Right hindlimb (tissue), 1 donor: ENCODE measurements at places on chromosomes 16 and 17.

DNA sequence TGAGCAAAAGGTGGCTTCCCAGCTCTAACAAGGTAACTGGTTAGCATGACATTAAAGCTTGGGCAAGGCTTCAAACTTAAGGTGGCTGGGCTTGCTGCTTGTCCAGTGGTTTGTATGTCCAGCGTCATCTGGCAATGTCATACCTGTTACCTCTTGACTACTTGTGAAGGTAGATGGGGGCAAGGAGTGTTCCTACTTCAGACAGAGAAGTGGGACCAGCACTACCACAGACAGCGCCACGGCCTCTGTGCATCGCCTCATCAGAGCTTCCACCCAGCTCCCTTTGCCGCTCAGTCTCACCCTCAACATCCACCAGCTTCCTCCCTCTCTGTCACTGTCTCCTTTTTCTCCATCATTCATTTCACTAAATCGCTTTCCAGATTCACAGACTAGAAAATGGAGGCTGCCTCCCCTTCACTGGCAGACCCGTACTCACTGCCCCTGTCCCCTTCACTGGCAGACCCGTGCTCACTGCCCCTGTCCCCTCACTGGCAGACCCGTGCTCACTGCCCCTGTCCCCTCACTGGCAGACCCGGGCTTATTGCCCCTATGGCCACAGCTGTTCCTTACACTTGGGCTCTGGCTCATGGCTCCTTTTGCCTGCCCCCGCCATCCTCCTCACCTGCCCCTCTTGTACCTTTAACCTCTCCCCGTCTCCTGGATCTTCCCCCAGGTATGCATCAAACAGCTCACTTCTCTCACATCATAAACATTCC is 14.8 kb downstream of the CYB5D2 start:
- no peak for DNase-seq

- DNase-seq, result no peak
Measured at GRCh38 chr16:81731649-81732048, 47.4 kb upstream of the PLCG2 start.

- no peak for DNase-seq
Measured at GRCh38 chr17:7419819-7420610, at the start of gene SPEM1. TSS of gene SPEM1 (plus strand) at chr17:7420324. CDS start at chr17:7420385, 61 bp downstream.

DNA sequence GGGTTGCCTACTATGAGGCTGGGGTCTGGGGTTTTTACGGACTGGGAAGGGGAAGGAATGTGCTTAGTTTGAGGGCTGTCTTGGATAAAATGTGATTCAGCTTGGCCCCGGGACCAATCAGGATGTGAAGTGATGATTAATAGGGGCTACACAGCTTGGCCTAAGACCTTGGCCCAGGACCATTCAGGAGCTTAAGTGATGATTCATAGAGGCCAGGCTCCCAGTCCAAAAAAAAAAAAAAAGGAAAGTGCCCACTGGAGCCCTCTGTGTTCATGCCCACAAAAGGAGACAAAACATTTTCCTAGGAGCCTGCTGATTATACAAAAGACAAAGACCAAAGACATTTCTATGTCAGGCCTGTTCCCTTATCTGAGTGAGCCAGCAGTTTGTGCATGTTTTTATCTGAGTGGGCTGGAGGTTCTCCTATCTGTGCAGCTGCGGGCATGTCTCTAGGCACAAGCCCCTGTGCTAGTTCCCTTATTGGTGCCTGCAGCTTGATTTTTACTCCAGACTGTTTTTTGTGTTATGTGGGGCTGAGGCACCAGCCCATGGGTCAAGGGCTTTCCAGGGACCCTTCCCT is 898.2 kb upstream of the GOT2 start:
- no peak for DNase-seq

DNA sequence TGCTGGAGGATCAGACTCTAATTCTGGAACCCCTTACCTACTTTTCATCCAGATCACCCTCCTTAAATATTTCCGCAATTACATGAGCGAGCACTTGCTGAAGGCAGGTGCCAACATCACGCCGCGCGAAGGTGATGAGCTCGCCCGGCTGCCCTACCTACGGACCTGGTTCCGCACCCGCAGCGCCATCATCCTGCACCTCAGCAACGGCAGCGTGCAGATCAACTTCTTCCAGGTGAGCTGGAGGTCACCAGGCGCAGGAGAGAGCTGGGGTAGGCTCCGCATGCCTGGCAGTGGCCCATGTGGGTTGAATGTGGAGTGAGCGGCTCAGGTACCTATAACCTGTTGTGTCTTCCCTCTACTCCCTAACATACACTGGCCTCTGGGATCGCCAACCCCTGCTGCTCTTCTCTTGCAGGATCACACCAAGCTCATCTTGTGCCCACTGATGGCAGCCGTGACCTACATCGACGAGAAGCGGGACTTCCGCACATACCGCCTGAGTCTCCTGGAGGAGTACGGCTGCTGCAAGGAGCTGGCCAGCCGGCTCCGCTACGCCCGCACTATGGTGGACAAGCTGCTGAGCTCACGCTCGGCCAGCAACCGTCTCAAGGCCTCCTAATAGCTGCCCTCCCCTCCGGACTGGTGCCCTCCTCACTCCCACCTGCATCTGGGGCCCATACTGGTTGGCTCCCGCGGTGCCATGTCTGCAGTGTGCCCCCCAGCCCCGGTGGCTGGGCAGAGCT is 10.9 kb downstream of the PLK1 start:
- DNase-seq, result no peak

DNA sequence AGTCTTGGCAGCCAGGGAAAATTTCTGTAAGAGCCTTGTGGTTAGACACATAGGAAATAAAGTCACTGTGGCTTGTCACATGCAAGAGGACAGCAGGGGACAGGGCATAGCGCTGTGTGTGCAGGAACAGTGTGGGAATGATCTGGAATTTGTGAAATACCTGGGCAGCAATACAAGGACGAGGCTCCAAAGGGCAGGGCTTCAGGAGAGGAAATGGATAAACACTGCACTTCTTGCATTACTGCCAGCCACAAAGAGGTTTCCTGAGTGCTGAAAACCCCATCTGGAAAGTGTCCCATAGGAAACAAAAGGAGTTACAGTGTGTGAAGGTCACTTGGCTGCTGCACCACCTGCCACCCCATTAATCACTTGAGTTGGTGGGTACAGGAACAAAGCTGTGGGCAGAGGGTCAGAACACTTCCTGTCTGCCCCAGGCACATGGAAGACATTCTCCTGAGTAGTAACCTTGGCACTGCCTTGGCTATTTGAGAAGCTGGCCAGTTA is 12.1 kb upstream of the HP start:
- peak; percentile 30 for DNase-seq

GRCh38 chr17:72182371-72182873 is 61.6 kb downstream of the SOX9 start:
- DNase-seq, result no peak

GRCh38 chr17:78716292-78716691 is 65.8 kb downstream of the CYTH1 start:
- no peak for DNase-seq

- no peak for DNase-seq
Measured at GRCh38 chr17:57551321-57552079, 193.6 kb downstream of the CCDC182 start.

- DNase-seq, result no peak
Measured at GRCh38 chr17:39787041-39787440, 49.3 kb downstream of the GRB7 start.

GRCh38 chr17:83161298-83162034 is 82.1 kb downstream of the METRNL start:
- DNase-seq, result peak; percentile 60

DNA sequence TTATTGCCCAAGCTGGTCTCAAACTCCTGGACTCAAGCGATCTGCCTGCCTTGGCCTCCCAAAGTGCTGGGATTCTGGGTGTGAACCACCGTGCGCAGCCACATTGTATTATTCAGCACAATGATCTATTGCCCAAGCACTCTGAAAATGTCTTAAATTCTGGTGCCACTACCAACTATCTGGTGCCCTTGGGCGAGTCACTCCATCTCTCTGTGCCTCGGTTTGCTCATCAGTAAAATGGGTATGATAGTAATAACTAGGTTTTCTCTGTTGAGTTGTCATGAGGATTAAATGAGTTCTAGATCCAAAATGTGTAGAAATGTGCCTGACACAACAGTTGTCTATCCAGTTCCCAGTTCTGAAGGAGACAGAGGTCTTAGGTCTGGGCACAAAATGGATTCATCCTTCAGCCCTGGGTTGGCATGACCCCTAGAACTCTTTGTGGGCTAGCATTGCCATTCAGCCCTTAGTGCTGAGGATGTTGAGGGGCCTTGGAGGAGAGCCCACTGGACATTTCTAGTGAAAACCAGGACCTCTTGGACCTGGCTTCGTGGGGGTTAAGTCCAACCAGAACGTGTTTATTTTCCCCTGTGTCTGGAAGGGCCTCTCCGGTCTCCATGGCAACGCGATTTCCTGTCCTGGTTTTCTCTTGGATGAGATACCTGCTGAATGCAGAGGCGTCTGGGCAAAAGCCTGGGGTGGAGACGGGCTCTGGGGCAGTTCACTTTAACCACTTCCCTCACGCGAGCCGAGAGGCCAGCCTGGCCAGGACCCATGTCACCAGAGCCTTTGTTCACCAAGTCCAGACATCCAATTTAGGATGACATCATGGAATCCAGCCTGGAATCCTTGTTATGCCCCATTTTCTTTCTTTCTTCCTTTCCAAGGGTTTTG is 43.7 kb upstream of the TNRC6A start:
- DNase-seq, result peak; percentile 87

DNA sequence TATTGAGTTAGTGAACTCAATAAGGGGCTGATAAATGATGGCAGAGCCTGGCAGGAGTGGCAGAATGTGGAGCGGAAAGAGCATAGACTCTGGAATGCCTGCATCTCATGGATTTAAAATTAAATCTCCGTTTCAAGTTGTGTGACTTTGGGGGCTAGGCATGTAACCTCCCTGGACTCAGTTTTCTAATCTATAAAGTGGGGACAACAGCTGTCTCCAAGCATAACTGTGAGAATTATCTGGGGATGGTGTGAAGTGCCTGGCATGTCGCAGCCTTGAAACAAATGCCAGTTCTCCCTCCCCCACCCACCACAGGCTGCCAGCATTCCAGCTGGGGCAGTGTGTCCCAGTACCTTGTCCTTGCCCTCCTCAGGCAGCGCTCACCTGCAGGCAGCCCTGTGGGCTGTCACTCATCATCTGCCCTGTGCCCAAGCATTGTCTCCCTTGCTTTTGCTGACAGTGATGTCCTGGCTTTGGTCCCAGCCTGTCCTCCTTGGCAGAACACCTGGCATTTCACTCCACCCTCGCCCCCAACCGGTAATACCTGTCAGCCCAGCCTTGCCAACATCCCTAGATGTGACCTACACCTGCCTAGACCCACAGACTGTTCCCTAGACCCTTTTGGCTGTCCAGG is 129.6 kb downstream of the MRM1 start:
- DNase-seq, result no peak

DNA sequence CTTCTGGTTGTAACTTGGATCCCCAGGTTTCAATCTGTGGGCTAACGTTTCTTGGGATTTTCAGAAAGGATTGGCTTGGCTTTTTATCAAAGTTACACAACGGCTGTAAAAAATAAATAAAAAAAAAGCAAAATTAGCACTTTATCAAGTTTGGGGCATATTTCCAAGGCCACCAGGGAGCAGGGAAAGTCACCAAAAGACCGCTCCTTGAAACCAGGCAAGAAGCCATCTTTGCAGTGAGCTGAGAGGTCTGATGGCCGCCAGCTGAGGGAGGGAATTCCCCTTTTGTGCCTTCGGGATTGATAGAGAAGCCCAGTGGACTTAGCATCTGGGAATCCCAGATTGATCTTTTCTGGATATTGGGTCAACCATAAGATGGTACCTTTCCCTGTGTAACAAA is 192.2 kb downstream of the WWOX start:
- DNase-seq, result no peak

GRCh38 chr16:53083119-53083518 is 28.3 kb downstream of the CHD9 start:
- no peak for DNase-seq

GRCh38 chr17:9890124-9890523 is 14.9 kb downstream of the RCVRN start:
- DNase-seq, result no peak

DNA sequence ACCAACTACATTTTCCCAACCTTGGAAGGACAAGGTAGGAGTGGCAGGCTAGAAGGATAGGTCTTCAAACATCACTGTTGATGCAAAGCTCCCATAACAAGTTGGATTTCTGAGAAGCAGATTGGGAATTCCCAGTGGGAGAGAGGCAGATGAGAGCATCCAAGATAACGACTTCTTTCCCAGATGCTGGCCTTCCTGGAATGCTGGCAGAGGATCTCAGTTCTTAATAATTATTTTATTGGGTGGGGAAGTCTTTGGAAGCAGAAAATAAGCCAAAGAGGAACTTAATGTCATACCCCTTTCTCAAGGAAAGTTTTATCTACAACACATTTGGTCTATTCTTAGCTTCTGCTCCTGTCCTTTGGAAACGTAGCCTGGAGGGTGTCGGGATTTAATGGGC is 64.5 kb downstream of the MPRIP start:
- DNase-seq, result no peak

- DNase-seq, result peak; percentile 59
Measured at GRCh38 chr17:4808378-4808767, 1.4 kb downstream of the PLD2 start.

GRCh38 chr16:77612596-77612995 is 109.7 kb upstream of the NUDT7 start:
- DNase-seq, result no peak

DNA sequence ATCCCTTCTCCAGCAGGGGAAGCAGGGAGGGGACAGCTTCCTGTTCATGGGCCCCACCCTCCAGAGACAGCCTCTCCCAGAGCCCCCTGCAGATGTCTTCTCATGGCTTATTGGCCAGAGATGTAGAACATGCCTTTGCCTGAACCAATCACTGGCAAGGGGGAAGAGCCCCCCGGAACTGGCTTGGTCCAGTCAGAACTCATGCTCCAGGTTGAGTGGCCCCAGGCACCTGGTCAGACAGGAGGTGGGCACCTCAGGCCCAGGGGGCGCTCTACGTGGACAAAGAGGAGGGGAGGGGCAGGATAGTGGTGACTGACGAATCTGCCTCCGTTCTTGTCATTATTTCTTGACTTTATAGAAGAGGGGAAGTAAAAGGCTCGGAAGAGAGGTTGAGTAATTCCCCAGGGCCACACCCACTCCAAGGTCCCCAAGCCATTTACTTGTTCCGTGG is 23.6 kb downstream of the RAB11FIP4 start:
- no peak for DNase-seq

DNA sequence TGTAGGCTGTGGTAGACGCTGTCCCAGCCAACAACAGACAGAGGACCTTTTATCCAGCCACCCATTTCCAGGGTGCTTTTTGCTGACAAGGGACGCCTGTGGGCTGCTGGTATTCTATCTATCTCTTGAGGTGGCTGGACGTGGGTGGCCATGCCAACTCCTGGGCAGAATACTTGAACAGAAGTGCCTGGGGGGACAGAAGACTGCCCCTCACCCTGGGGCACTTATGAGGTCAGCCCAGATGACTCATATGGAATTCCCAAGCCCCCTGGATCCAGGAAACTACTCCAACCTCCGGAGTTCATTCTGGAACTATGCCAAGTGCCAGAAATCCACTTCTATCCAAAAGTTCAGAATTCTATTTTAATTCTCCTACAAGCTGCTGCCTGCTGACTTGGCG is 61.3 kb downstream of the CDRT4 start:
- DNase-seq, result no peak

DNA sequence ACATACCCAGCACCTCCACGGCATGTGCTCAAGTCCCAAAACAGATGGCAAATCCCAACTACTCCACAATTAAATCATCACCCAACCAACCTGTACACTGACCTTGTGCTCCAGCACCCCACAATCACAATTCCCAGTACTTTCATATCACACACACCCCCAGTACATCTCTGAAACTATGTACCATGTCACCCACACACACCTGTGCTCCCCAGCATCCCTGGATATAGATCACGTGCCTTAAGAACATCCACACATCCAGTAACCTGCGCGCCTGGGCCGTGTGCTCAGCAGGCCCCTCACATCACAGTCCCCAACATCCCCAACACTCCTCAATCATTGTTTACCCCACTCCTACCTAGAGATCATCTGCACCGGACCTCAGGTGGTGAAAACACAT is 2.1 kb downstream of the NLGN2 start:
- no peak for DNase-seq
